PC-9 (cell line): ENCODE measurements at places on chromosomes 12 and 14. TPM values are rescaled to one million over a fixed set of nuclear protein-coding genes. Genes with fewer than 3 reads are reported as not detected.
A peak's percentile ranks its signal among the peaks of the same experiment; 100 is the strongest.

- no peak for DNase-seq
Measured at GRCh38 chr12:59780605-59781135, 184.8 kb downstream of the SLC16A7 start.

The HOXC11 gene
- 2.4 and 2.9 TPM in 2 replicates for total RNA-seq

The SYCP3 gene
- total RNA-seq: 0.09 TPM in 1 of 2 replicates, not detected in the other

The GLT8D2 gene
- 0.31 and 1.2 TPM in 2 replicates for total RNA-seq

The PAH gene
- total RNA-seq: not detected in 2 replicates

GRCh38 chr12:67648521-67649260 is at the start of gene DYRK2:
TSS of gene DYRK2 (plus strand) at chr12:67648745. CDS start at chr12:67649134, 389 bp downstream.
- peak; percentile 54 for DNase-seq

The FAM222A gene
- 2.3 and 3.1 TPM in 2 replicates for total RNA-seq

DNA sequence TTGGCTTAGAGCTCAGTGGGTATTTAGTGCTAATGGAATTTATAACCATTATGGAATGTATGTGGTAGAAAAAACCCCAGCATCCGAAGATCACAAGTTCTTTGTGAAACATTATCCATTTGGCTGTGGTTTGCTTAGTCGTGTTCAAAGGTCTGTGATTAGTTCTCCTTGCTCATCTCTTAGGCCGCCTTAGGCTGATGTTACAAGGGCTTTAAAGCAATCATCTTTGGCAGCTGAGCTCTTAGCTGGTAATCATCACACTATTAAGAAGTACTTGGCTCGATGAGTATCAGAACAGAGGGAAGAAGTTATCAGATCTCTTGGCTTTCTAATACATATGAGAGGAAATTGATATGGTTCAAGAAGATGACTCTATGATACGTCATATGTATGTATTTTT is 124.1 kb upstream of the E2F7 start:
- DNase-seq: no peak

- DNase-seq: no peak
Measured at GRCh38 chr12:21276826-21277225, 57.9 kb downstream of the SLCO1A2 start.

The MYF5 gene
- not detected in 2 replicates for total RNA-seq

GRCh38 chr12:108649669-108650068 is 16.0 kb upstream of the SELPLG start:
- no peak for DNase-seq

GRCh38 chr12:120019938-120020337 is 30.9 kb downstream of the BICDL1 start:
- DNase-seq: no peak

GRCh38 chr12:26135010-26135420 is 10.2 kb upstream of the BHLHE41 start:
- peak; percentile 93 for DNase-seq

DNA sequence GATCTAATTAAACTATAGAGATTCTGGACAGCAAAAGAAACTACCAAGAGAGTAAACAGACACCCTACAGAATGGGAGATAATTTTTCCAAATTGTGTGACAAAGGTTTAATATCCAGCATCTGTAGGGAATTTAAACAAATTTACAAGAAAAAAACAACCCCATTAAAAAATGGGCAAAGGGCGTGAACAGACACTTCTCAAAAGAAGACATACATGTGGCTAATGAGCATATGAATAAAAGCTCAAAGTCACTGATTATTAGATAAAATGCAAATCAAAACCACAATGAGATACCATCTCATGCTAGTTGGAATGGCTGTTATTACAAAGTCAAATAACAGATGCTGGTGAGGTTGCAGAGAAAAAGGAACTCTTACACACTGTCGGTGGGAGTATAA is 293.9 kb downstream of the FBXL14 start:
- no peak for DNase-seq

DNA sequence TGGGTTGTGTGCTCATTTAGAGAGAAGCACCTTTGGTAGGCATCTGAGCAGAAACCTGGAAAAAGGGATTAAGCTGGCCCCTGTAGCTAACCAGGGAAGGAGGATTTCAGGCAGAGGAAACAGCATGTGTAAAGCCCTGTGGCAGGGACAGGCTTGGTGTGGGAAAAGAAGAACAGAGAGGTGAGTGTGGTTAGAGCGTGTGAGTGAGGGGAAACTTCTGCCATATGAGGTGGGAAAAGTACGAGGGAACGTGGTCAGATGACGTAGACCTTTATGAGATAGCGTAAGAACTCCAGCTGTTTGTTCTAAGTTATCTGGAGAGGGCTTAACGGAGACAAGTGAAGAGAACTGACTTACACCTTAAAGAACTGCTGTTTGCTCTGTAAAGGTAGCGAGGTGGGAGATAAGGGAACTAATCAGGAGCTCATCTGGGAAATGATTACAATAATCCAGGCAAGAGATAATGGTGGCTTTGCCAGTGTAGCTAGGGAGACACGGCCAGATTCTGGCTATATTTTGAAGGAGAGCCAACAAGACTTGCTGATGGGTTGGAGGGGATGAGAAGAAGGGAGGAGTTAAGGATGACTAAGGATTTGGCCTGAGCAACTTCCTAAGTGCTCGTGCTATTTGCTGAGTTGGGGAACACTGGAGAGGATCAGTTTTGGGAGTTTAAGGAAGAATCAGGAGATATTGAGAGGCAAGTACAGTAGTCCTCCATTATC is 234.0 kb downstream of the ETNK1 start:
- DNase-seq: no peak

GRCh38 chr14:59224341-59224740 is 35.9 kb downstream of the DAAM1 start:
- no peak for DNase-seq

GRCh38 chr12:9707356-9707755 is 25.5 kb downstream of the CLECL1 start:
- DNase-seq: no peak

The KRT75 gene
- total RNA-seq: not detected in 2 replicates

The FLRT2 gene
- 2.1 and 2.2 TPM in 2 replicates for total RNA-seq

The ACRBP gene
- total RNA-seq: 4.2 and 6.1 TPM in 2 replicates

- DNase-seq: peak; percentile 81
Measured at GRCh38 chr12:110501399-110501751, 536 bp downstream of the VPS29 start.
